Mesenchymal stem cell (in vitro differentiated cells and primary cell): ENCODE measurements at places on chromosomes 16 and 17.
A peak's percentile ranks its signal among the peaks of the same experiment; 100 is the strongest.

DNA sequence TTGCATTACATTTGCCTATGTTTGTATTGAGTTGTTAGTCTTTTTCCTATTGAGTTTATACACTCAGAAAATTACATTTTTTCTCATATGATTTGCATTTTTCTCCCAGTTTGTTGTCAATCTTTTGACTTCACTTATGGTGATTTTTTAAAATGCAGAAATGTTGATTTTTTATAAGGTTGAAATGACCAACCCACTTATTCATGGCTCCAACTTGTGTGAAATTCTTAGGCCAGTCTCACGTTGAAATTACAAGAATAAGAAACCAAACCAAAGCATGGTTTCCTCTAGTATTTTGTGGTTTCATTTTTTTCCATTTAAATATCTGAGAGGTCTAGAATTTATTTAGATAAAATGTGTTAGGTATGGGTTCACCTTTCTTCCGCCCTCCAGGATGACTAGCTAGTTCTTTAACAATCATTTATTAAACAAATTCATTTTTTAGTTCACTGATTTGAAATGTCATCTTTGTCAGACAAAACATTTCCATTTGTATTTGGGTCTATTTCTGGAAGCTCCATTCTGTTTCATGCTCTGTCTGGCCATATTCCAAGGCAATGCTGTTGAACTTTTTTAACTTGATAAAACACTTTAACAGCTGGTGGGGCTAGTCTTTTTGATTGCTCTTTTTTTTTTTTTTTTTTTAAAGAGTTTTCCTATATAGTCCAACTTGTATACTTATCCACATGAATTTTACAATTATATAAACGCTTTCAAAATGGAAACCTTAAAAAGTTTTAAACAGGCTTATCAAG, 40.0 kb downstream of the FAM20A start:
- no peak for DNase-seq

GRCh38 chr16:12245088-12245920, 268.8 kb downstream of the SNX29 start:
- no peak for DNase-seq

DNA sequence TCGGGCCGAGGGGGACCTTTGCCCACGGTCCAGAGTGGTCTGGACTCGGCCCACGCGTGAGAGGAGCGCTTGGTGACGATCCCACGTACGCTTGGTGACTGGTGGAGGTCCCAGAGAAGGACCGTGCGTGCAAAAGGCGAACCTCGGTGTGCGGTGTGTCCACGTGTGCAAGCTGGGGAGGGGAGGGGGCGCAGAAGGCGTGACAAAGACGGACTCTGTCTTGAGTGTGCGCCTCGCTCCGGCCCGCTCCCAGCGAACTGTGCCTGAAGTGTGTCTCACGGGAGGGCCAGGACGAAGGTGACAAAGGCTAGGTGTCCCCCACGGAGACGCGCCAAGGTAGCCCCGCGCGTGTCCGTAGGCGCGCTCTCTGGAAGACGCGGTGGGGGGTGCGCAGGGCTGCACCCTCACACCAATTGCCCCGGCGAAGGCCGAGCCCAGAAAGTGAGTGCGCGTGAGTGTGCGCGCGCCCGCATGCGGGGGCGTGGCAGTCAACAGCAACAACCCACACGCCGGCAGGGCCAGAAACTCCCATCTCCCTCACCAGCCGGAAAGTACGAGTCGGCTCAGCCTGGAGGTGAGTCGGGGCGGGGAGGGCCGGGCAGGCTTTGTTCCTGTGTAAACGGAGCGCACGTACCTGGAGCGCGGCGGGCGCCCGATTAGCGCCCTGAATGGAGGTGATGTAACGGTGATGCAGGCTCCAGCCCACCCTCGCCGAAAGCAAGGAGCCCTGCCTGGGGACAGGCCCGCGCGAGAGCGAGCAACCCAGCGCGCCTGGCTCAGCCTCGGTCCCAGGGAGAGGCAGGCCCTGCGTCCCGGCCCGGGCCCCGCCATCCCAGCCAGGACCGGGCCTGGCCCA, at the start of gene GPRC5C:
Gene GPRC5C, plus strand, starts transcription at position 521 of the 856 bp plus-strand sequence. CDS start 7,689 bp downstream, outside the sequence.
- DNase-seq: peak; percentile 57

GRCh38 chr17:46117850-46118696, 75.2 kb downstream of the KANSL1 start:
- no peak for DNase-seq

DNA sequence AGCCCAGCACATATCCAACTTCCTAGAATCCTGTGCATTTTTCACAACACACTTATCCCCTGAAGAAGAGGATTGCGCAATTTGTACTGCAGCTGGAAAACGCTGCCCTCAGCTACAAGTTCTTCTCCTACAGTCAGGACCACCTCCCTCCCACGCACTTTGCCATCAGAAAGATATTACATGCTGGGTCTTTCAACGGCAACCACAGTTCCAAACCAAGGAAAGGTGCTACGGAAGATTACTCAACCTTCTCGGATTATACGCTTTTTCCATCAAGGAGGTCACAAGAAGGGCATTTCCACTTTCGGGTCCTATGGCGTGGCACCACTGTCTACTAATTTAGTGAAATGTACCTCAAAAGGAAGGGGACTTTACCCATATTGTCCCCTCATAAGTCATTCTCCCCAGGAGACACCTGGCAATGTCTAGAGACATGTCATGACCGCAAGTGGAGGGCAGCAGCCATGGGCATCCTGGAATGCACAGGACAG, 35.2 kb downstream of the USP7 start:
- peak; percentile 52 for DNase-seq

- peak; percentile 31 for DNase-seq
Measured at GRCh38 chr16:83682116-83682867, 125.5 kb upstream of the HSBP1 start.

- DNase-seq: no peak
Measured at GRCh38 chr16:54407596-54407995, 121.0 kb upstream of the IRX3 start.

DNA sequence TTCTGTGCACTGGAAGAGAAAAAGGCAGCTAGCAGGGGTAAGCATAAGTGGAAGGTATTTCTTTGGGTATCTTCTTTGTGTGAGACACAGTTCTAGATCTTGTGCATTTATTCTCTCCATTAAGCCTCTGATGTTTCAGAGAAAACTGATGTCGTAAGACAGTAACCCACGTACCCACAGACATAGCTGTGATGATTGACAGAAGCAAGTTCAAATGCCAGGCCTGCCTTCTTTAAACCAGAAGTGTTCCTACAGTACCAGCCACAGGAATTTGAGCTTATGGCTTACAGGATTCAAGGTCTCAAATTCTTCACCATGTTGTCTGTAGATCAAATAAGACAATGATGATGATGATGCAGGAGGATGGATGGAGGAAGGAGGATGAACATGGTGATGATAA, 161.4 kb upstream of the KCNJ16 start:
- no peak for DNase-seq

DNA sequence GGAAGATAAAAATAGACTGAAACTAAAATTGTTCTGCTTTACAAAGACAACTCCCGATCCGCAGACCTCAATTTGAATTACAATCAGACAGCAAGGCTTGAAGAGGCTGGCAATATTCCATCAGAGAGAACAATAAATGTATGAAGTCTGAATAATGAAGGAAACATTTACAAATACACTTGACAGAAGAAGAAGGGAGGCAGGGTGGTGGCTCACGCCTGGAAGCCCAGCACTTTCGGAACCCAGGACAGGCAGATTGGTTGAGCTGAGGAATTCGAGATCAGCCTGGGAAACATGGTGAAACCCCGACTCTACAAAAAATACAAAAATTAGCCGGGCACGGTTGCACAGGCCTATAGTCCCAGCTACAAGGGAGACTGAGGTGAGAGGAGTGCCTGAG, 14.6 kb downstream of the ODF4 start:
- no peak for DNase-seq

- no peak for DNase-seq
Measured at GRCh38 chr17:79220201-79220712, 145.6 kb downstream of the ENGASE start.

GRCh38 chr16:8678068-8678927, 3.9 kb downstream of the ABAT start:
- peak; percentile 3 for DNase-seq

GRCh38 chr17:35423761-35424160, 8.5 kb downstream of the SLFN12 start:
- peak; percentile 50 for DNase-seq

GRCh38 chr17:751269-752001, 629 bp downstream of the GEMIN4 start:
- DNase-seq: peak; percentile 67

GRCh38 chr16:85729452-85730185, 21.3 kb downstream of the C16orf74 start:
- DNase-seq: no peak

DNA sequence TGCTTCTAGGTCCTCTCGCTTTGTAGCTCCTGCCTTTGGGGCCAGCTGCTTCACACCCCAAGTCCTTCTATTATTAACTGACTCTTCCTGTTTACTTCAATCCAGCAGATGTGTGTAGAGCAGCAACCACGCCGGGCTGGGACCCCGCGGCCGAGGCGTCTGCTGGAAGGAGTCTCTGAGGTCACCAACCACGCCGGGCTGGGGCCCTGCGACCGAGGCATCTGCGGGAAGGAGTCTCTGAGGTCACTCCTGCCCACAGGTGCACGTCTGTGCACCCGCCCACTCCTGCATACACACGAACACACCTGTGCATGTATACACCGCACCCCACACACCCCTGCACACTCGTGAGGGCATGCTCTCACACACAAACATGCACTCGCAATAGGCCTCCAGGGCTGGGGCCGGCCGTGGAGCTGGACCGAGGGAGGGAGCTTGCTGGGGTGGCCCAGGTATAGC, 7.8 kb upstream of the TEX19 start:
- DNase-seq: no peak

GRCh38 chr16:15772579-15773293, 84.1 kb downstream of the MYH11 start:
- no peak for DNase-seq

- DNase-seq: no peak
Measured at GRCh38 chr16:29835926-29836325, 15.7 kb downstream of the MVP start.

DNA sequence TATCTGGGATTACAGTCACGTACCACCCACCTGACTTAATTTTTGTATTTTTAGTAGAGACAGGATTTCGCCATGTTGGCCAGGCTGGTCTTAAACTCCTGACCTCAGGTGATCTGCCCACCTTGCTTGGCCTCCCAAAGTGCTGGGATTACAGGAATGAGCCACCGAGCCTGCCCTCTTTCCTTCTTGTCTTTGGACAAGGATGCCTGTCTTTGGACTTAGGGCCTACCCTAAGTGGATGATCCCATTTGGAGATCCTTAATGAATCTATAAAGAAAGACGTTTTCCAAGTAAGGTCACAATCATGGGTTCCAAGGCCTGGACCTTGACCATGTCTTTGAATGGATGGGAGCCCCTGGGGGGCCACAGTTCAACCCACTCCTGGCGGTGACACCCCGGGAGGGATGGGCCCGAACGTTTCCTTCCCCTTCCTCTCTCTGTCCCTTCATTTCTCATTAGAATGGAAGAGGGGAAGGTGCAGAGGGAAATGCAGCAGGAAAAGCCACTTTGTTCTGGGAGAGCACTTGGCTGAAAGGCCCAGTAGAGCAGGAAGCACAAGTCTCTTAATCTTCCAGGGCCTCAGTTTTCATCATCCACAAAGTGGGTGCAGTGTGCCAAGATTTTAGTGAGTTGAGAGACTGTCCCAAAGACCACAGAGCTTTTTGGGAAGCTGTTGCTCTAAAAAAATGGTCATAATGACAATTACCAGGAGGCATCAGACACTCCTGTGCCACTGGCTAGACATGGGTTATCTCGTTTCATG, 353.3 kb downstream of the SEC14L1 start:
- DNase-seq: no peak

DNA sequence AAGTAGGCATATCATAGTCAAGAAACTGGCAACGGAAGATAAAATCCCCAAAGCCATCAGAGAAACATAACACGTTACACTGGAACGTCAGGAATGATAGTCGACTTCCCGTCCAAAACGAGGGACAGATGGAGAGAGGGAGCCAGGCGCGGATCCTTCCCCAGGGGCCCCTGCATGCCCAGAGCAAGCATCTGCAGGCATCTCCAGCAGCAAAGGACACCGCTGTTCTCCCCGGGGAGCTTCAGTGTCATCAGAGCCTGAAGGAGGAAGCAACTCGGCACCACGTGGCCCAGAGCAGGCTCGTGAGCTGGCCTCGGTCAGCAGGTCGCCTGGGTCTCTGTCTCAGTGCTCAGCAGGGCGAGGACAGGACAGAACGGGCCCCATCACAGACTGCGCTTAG, 50.1 kb downstream of the LMF1 start:
- DNase-seq: peak; percentile 14

- no peak for DNase-seq
Measured at GRCh38 chr17:39753514-39754160, 15.9 kb downstream of the GRB7 start.

GRCh38 chr17:16934133-16934795, 37.7 kb downstream of the TNFRSF13B start:
- no peak for DNase-seq

DNA sequence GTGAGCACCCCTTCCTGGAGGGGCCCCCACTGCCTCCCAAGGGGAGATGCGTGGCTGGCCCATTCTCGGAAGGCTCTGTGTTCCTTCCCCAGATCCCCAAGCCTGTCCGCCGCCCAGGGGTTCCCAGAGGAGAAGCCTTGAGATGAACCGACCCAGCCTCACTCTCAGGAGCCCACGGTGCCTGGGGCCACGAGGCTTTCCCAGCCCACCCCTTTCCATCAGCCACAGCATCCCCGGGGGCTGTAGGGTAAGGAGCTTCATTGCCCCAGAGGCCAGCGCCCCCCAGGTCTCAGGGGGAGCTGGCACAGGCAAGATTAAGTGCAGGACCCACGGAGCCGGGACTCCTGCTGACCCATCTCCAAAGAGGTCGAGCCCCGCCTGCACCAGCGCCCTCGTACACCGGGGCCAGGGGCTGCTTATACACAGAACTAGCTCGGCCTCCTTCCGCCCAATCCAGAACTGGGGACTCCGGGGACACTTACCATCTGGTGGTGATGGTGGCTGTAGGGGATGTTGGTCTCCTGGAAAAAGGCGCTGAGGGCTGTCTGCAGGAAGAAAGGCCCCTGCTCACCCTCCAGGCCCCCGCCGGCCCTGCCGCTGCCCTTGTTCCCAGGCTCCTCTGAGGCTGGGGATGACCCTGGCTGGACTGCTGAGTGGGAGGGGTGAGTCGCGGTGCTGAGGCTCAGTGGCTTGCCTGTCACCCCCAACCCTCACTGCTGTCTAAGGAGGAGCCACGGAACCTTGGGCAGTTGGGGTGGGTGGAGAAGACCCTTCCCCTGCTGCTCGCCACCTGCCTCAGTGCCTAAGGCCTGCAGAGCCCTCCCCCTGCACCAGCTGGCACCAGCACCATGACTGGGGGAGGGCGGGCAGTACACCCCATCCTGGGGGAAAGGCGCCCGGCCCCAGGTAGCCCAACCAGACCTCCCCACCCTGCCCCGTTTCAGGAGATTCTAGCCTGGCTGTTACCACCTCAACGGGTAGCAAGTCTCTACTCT, 4.4 kb downstream of the UBALD1 start:
- DNase-seq: no peak

- DNase-seq: peak; percentile 23
Measured at GRCh38 chr16:83211711-83212110, 584.9 kb downstream of the CDH13 start.

DNA sequence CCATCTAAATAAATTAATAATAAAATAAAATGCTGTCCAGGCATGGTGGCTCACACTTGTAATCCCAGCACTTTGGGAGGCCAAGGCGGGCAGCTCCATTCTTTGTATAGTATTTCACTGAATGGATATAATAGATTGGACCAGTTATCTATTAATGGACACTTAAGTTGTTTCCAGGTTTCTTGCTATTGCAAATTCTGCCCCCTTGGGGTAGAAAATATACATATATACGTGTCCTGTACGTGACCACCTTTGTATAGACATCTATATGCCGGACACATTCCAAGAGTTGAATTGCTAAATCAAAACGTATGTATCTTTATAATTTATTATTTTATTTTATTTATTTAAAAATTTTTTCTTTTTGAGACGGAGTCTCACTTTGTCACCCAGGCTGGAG, 3.9 kb upstream of the EXOC7 start:
- DNase-seq: no peak
